ENCODE measurements at places on chromosomes 1 and 21. TPM values are rescaled to one million over a fixed set of nuclear protein-coding genes. Genes with fewer than 3 reads are reported as not detected.
A peak's percentile ranks its signal among the peaks of the same experiment; 100 is the strongest.

DNA sequence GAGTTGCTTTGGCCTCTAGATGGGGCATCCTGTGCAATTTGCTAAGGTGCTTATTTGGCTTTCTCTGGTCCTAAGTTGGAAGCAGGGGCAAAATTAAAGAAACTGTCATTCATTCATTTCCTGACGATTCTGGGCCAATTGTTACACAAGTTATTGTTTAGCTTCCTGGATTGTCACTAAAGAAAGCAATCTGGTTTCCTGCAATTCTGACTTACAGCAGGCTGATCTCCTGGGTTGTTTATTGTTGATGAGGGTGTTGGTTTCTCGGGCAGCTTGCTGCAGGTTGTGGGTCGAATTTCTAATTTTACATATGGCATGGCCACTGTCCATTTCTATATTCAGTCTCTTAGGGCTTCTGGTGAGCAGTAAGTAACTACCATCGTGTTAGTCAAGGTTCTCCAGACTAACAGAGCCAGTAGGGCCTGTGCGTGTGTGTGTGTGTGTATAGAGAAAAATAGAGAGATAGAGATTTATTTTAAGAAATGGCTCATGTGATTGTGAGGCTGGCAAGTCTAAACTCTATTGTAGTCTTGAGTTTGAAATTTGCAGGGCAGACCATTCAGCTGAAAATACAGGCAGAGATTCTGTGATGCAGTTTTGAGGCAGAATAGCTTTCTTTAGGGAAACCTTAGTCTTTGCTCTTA is 30.4 kb downstream of the CTH start:
- peaks cover 5% of the 10 kb centered on the region for H3K4me1 ChIP-seq
- H3K4me3 ChIP-seq, result no peak overlapping the region
- no peak for DNase-seq
- no peak overlapping the region for H3K27ac ChIP-seq
- no peaks in the 10 kb centered on the region for H3K27me3 ChIP-seq

DNA sequence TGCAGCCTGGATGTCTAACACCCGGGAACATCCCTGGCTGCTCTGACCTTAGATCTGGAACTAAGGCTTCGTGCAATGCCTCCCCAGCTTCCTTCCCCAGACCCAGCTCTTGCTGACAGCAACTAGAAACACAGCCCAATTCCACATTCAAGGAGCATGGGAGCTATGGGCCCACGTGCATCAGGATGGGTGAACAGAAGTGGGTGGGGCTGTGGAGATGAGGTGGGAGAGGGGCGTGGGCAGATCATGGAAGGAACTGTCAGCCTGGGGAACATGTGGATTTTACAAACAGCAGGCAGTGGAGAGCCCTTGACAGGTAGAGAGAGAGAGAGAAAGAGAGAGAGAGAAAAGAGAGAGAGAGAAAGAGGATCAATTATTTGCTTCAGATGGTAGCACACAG is 231.6 kb downstream of the MATN1 start:
- no peaks in the 10 kb centered on the region for H3K4me1 ChIP-seq
- no peak for DNase-seq
- no peak overlapping the region for H3K4me3 ChIP-seq
- no peaks in the 10 kb centered on the region for H3K36me3 ChIP-seq
- peaks cover 2% of the 10 kb centered on the region for H3K27me3 ChIP-seq
- no peak overlapping the region for H3K27ac ChIP-seq

- no peak overlapping the region for H3K27ac ChIP-seq
- peaks cover 22% of the 10 kb centered on the region for H3K27me3 ChIP-seq
- DNase-seq, result peak; percentile 49
- peaks cover 12% of the 10 kb centered on the region for H3K4me1 ChIP-seq
Measured at GRCh38 chr1:6497215-6497866, 5.9 kb upstream of the PLEKHG5 start.

- no peak overlapping the region for H3K27ac ChIP-seq
- H3K4me3 ChIP-seq, result no peak overlapping the region
- no peaks in the 10 kb centered on the region for H3K27me3 ChIP-seq
- H3K36me3 ChIP-seq, result no peaks in the 10 kb centered on the region
Measured at GRCh38 chr1:103441342-103441741, 84.2 kb upstream of the RNPC3 start.

DNA sequence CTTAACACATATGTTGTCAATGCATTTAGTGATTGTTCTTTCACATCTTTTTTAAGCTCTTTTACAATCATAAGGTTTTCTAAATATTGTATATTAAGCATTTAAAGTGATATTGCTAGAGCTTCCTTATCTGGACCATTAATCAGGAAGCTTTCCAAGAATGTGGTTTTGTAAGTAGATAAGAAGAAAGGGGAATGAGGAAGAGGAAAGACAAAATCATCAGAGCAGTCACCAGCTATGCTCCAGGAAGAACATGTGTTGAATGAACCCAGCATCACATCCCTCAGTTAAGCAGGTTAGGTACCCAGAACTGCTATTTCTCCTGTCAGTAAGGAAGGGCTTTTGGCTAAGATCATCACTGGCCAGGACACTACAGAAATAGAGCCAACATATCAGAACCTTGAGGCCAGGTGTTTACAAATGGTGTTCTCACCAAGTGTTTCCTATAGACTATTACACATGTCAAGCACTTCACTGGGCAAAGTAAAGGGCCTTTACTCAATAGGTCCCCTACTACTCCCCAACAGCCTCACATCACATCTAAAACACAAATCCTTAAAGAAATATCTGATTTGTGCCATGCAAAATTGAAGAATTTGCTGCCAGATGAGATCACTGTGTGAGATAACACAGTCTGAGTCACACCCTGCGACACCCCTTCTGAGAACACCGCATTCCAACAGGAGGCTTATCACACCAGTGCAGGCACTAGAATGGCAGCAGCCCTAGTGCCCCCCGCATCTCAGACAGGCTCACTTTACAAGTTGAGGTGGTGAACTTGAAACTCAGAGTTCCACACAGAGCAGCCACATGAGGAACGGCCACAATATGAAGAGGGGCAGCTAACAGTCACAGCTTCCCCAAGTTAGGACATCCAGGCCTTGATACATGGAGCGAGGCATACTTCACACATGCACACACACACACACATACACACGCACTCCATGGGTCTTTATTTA is 1.8 kb upstream of the SPRR2A start:
- H3K36me3 ChIP-seq, result no peaks in the 10 kb centered on the region
- H3K4me1 ChIP-seq, result no peaks in the 10 kb centered on the region
- peaks cover 13% of the 10 kb centered on the region for H3K27me3 ChIP-seq
- DNase-seq, result no peak
- no peak overlapping the region for H3K27ac ChIP-seq

DNA sequence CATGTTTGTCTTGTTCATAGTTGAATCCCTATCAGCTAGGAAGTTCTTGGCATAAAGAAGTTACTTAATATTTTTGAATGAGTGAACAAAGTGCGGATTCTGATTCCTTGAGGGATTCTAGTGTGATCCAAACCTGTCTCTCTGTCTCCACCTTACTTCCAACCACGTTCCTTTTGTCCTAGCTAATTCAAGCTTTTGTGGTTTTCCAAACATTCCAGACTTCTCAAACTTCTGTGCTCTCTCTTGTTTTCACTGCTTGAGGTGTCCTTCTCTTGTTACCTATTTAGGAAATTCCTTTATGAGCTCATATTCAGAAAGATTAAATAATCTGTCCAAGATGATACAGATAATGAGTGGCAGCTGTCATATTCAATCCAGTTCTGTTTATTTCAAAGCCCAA is 353.2 kb downstream of the PTBP2 start:
- H3K4me1 ChIP-seq, result no peaks in the 10 kb centered on the region
- no peaks in the 10 kb centered on the region for H3K36me3 ChIP-seq
- H3K27ac ChIP-seq, result no peak overlapping the region
- H3K27me3 ChIP-seq, result no peaks in the 10 kb centered on the region

DNA sequence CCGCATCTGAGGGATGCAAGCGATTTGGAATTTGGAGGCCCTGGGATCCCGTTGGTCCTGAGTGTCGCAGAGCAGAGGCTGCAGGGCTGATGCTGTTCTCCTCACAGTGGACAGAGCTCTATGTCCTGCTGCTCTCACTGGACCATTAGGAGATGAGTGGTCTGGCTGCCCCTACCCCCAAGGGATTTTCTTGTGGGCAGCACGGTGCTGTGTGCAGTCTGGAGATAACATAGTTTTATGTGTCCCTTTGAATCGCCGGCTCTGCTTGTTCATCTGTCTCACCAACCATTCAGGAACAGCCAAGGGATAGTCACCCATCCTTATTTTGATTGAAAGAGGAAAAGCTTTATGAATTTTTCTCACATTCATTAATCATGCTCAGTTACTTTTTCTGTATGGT is 49.9 kb downstream of the CHRM3 start:
- no peak overlapping the region for H3K4me3 ChIP-seq
- H3K27ac ChIP-seq, result no peak overlapping the region
- no peak for DNase-seq
- no peaks in the 10 kb centered on the region for H3K4me1 ChIP-seq

DNA sequence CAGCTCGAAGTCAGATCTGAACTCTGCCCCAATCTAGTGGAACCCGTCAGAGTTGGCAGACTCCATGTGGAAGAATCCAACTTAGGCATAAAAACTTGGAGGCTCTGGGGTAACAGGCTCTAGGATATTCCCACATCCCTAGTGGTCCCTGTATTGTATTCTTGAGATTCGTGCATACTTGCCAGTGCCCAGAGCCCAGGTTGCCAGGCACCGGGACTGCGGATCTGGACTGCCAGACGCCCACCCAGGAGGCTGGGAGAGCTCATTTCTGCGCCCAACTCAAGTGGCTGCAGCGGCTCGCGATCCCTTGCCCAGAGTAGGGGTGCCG is 1.1 kb downstream of the GRIK1 start:
- H3K4me1 ChIP-seq, result no peaks in the 10 kb centered on the region
- H3K36me3 ChIP-seq, result no peaks in the 10 kb centered on the region
- no peak for DNase-seq
- H3K4me3 ChIP-seq, result no peak overlapping the region
- no peak overlapping the region for H3K27ac ChIP-seq
- H3K27me3 ChIP-seq, result peaks cover 22% of the 10 kb centered on the region

DNA sequence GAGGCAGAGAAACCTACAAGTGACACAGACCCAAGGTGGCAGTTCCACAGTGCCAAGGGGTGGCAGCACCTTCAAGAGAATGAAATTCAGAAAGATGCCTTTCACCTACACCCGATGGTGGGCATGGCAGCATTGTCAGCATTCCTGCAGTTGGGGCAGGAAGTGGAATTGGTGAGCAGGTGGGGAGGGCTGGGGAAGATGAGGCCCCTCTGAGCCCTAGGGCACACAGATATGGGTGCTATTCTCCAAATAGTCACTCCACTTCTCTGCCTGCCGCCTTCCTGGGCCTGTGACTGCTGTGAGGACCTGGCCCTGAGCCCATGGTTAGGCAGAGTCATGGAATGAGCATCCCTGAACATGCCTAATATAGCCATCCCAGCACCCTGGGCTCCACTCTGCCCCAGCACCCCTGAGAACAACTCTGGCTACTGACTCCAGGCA is 8.3 kb downstream of the SHISA4 start:
- no peak for DNase-seq
- H3K27me3 ChIP-seq, result peaks cover 12% of the 10 kb centered on the region
- H3K4me1 ChIP-seq, result peaks cover 19% of the 10 kb centered on the region
- no peak overlapping the region for H3K27ac ChIP-seq

- peaks cover 30% of the 10 kb centered on the region for H3K36me3 ChIP-seq
- peak overlapping the region; percentile 99 for H3K27ac ChIP-seq
- H3K4me3 ChIP-seq, result peak overlapping the region; percentile 96
- peaks cover 43% of the 10 kb centered on the region for H3K4me1 ChIP-seq
Measured at GRCh38 chr1:40257313-40257687, 736 bp upstream of the ZMPSTE24 start.

DNA sequence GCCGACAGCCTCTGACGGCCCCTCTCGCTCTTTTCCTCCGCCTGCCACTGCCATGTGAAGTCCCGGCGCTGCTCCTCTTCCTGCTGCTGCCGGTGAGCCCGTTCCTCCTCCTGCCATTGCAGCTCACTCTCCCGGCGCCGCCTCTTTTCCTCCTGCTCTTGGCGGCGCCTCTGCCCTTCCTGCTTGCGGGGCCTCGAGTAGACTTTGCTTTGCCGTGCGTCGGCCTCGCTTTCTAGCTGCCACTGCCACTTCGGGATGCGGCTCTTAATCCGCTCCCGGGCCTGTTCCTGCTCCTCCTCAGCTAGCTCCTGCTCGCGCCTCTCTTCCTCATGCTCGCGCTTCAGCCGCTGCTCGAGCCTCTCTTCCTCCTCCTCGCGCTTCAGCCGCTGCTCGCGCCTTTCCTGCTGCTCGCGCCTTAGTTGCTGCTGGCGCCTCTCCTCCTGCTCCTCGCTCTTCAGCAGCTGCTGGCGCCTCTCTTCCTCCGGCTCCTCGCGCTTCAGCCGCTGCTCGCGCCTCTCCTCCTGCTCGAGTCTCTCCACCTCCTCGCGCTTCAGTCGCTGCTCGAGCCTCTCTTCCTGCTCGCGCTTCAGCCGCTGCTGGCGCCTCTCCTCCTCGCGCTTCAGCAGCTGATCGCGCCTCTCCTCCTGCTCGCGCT is 4.3 kb downstream of the TCHH start:
- peaks cover 7% of the 10 kb centered on the region for H3K4me1 ChIP-seq
- H3K36me3 ChIP-seq, result no peaks in the 10 kb centered on the region
- peak; percentile 45 for DNase-seq
- no peak overlapping the region for H3K4me3 ChIP-seq

GRCh38 chr1:166353213-166353612 is 186.4 kb upstream of the FAM78B start:
- no peak for DNase-seq
- no peaks in the 10 kb centered on the region for H3K27me3 ChIP-seq
- no peak overlapping the region for H3K4me3 ChIP-seq

DNA sequence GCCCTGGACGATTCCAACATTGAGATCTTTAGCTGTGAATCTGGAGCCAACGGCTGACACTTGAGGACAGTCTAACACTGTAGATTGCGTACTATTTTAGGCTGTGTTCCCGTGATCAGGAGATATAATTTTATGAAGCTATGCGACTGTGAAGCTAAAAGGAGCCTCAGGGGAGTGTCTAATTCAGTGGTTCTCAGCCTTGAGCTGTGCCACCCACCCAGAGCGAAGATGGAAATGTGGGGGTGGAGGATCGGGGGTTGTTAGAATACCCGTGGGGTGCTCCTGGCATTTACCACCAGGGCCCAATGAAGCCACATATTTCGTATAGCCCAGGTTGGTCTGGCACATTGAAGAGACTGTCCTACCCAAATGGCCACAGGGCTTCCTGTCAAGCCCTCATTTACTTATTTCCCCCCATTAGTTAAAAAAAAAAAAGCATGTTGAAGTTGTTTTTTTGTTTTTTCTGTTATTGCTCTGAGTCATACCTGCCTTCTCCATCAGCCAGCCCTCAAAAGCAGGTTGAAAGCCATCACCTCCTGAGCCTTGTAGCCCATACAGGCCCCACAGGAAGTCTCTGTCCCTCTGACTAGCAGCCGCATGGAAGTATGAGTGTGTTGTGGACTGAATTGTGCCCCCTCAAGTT is 141.7 kb downstream of the GALNT2 start:
- H3K36me3 ChIP-seq, result no peaks in the 10 kb centered on the region
- H3K4me1 ChIP-seq, result peaks cover 56% of the 10 kb centered on the region
- DNase-seq, result peak; percentile 45
- H3K27me3 ChIP-seq, result no peaks in the 10 kb centered on the region

RLF gene
- total RNA-seq, result 23.8 TPM

CLEC20A gene
- not detected for total RNA-seq

LDLRAD1 gene
- total RNA-seq, result not detected

PLCH2 gene
- total RNA-seq, result 32.7 TPM

TMEM125 gene
- not detected for total RNA-seq

PCAT6 gene
- 1.9 TPM for total RNA-seq

LINGO4 gene
- 1.3 TPM for total RNA-seq

All from activated CD4-positive, alpha-beta memory T cell treated with anti-CD3 and anti-CD28 coated beads, Interleukin-2, amount 10 ng/mL, durations not matched to agents 7 days and 5 days (primary cell).